ENCODE measurements at places on chromosomes 2 and 18. TPM values are rescaled to one million over a fixed set of nuclear protein-coding genes. Genes with fewer than 3 reads are reported as not detected.

Gene FAM161A
- 3.9 TPM for total RNA-seq

Gene SOWAHC
- 14.9 TPM for total RNA-seq

Gene COL3A1
- 340 TPM for total RNA-seq

Gene FTCDNL1
- total RNA-seq, result 4.5 TPM

Gene NT5C1B
- not detected for total RNA-seq

Gene PSTPIP2
- 5.9 TPM for total RNA-seq

- DNase-seq, result no peak
These were observed 22.3 kb upstream of the IL1R1 start for GRCh38 chr2:102120261-102120660.

GRCh38 chr18:58882044-58882443 lies 17.4 kb downstream of the ZNF532 start:
- no peak for DNase-seq

GRCh38 chr2:39120521-39120770 lies 405 bp downstream of the SOS1 start:
- no peak for DNase-seq

DNA sequence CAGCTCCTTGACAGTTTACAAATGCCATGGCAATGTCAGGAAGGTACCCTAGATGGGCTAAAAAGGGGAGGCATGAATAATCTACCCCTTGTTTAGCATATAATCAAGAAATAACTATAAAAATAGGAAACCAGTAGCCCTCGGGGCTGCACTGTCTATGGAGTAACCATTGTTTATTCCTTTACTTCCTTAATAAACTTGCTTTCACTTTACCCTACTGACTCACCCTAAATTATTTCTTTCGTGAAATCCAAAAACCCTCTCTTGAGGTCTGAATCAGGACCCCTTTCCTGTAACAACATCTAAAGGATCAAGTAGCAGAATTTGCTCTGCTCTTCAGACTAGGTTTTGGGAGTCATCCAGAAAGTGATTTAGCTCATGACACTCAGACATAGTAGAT lies 43.7 kb downstream of the CD8B2 start:
- no peak for DNase-seq

- no peak for DNase-seq
These were observed 946 bp upstream of the AGAP1 start for GRCh38 chr2:235492850-235493344.

DNA sequence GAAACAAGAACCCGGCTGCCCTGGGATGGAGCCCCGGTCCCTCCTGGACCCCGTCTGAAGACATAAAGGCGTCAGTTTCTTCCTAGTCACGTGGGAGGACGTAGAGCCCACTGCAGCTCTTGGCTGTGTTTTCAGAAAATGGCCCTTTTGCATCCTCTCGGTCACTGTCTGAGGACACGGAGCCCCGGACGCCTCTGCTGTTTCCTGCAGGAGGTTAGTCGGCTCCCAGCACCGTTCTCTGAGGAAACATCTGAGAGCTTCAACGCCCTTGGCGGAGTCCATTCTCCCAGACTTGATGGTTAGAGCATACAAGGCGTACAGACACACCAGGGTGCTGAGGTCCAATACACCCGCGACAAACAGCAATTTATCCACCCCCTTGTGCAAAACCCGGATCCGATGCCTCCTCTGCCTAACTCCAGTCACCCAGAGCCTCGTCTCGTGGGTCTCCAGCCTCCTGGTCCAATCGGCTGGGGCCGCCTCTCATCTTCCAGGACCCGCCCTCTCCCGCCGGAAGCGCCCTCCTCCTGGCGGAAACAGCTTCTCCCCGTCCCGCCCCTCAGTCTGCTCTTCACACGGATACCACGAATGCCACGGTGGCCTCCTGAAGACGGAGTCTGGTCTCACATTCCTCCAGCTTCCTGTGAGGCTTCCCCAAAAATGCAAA lies 119.4 kb downstream of the TMEM18 start:
- DNase-seq, result no peak

- DNase-seq, result no peak
These were observed 38.8 kb upstream of the ERMN start for GRCh38 chr2:157364257-157364974.

- no peak for DNase-seq
These were observed 45.1 kb upstream of the GPC1 start for GRCh38 chr2:240390091-240391073.

- DNase-seq, result no peak
These were observed 16.2 kb downstream of the SAG start for GRCh38 chr2:233323851-233324250.

- no peak for DNase-seq
These were observed 7.3 kb downstream of the EMX1 start for GRCh38 chr2:72924353-72925240.

DNA sequence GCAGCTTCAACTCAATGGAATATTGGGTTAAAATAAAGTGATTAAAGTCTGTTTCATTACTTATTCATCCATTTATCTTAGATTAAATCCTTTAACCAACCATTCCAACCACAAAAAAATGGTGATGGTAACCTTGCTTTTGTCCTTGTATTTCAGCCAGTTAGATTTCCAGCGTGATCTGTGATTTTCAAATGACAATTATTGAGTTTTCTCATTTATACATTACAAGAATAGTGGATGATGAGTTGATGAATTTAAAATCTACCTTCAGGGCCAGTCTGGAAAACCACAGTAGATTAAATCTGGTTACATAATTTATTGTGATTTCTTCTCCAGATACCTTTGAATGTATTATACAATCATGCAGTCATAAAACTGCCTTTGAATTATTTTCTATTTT lies 29.7 kb upstream of the UNC80 start:
- no peak for DNase-seq

DNA sequence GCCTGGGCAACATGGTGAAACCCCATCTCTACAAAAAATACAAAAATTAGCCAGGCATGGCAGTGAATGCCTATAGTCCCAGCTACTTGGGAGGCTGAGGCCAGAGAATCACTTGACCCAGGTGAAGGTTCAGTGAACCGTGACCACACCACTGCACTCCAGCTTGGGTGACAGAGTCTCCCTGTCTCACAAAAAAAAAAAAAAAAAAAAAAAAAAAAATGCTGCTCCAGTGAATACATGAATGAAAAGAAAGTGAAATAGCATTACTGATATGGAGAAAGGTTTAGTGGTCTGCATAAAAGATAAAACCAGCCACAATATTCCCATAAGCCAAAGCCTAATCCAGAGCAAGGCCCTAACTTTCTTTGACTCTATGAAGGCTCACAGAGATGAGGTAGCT lies 44.5 kb downstream of the METTL8 start:
- DNase-seq, result no peak

DNA sequence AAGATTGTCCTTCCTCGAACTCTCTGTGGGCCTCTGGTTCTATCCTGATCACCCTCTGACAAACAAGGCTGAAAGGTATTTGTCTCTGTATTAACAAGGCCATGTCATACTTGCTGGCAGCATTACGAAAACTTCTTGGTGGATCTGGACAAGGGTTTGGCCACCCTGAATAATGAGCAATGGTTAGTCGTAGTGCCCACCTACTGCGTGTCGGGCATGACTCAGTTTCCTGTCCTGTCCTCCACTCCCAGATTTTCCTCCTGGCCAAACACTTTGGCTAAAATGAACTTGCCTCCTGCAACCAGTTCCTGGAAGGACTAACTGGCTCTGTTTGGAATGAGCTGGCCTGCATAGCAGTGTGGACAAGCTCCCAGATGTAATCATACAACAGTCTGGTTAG lies 198.5 kb upstream of the SMIM21 start:
- no peak for DNase-seq

DNA sequence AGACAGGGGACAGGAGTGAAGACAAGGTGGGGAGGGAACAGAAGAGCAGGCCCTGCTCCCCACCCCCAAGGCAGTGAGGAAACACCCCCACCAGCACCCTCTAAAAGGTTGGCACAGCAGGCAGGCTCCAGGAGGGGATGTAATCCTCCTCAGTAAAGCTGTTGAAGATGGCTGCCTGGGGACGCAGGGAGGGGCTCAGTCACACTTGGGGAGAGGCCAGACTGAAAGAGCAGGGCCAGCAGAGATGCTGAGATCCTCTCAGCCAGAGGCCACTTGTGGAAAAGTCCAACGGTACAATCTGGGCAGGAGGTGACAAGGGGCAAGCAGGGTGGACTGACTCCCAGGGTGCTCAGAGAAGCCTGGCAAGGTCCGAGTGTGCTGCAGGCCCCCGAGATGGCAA lies 154.8 kb upstream of the ID2 start:
- no peak for DNase-seq

- no peak for DNase-seq
These were observed 1.1 kb downstream of the MAP2 start for GRCh38 chr2:209424781-209425470.

DNA sequence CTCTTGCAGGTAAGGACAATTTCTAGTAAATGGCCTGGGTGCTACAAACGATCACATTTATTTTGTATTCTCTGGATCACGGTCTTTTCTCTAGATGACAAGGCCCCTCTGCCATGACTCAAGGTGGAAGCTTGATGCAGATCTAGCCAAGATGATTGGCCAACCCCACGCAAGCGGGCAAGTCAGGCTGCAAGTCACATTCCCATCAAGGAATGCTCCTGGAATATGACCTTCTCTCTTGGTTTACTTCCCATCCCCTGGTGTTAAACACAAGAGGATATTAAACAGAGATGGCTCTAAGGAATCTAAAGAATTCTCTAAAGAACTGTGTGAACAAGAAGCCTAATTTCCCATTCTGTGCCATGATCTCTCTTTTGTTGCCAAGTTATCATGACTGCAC lies 97.3 kb upstream of the SERPINE2 start:
- no peak for DNase-seq

DNA sequence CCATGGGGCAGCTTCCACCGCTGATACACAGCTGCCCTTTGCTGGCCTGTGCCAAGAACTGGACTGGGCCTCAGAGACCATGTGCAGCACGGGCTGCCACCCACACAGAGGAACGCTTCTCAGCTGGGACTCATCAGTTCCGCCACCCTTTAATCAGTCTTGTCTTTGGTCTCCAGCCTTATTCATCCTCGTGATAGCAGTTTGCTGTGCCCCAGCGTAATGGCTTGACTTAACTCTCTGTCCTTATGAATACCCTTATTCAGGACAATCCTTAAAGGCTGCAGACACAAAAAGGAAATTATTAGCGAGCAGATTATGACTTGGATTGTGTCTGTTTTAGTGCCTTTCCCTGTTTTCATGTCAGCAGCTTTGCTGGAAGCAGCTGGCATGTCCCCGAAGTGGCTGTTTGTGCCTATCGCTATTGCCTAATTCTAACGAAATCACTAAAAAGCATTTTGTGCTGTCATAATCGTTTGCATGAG lies 108.9 kb upstream of the DAPL1 start:
- DNase-seq, result no peak

- DNase-seq, result no peak
These were observed 117.9 kb downstream of the ETAA1 start for GRCh38 chr2:67515056-67515455.

DNA sequence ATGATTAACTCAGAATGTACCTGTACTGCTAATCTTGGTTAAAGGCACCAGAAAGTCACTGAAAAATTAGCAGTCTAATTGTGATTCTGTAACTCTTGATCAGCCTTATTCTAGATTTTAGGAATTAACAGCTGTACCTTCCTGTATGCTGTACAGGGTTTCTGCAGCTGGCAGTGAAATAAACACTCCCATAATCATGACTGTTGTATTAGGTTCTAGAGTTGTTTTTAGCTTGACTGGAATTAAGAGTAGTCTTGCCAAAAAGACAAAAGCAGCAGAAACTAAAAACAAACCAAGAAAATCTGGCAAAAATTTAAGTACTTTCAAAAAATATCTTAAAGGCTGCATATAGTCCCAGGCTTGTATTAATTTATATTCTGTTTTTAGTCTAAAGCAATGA lies 103.5 kb downstream of the SOS1 start:
- no peak for DNase-seq

GRCh38 chr18:67468038-67468437 lies 48.5 kb downstream of the DSEL start:
- DNase-seq, result no peak

DNA sequence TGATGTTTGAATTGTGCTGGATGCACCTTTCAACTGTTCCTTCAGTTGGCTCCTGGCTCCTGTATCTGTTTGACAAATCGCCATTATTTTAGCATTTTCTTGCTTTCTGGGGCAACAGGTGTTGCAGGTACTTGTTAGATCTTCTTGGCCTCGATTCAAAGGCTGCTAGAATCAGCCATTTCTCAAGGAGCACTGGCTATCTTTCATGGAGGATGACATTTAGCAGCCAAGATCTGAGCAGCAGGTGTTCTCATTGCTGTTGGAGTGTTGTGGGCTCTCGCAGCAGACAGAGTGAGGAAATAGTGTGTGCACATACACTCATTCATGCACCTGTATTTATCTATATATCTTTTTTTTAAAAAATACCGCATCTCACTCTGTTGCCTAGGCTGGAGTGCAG lies 52.2 kb downstream of the INPP5D start:
- DNase-seq, result no peak

DNA sequence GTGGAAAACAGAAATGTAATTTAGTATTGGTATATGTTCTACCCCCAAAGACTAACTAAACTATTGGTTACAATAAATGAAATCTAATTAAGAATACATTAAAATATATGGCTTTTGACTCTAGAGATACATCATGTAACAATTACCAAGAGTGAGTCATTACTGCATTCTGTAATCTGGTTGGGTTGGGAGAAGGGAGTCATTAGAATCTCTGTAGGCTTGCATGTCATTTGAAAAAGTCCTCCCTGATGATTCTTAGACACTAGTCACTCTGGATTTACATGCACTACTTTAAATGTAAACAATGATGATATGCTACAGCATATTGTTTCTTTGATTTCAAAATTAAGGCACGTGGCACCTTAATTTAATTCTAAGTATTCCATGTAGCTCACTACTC lies 293.4 kb upstream of the CHST9 start:
- no peak for DNase-seq

DNA sequence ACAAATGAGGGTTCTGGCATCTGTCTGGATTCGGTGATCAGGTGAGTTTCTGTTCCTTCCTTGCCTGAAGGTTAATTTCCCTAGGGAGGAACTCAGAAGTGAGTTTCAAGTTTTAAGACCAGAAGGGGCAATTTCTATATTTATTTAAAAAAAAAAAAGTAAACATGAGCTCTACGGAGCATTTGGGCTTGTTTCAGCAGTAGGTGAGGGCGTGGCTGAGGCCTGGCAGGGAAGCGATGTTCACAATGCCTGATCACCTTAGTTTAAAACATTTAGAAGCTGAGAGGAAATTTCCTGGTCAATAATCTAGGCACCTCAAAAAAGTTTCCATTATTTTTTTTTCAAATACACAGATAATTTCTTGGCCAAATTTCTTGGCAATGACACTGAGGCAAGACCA lies 629.1 kb downstream of the DPP10 start:
- DNase-seq, result no peak

- no peak for DNase-seq
These were observed 1.1 kb upstream of the CXCR4 start for GRCh38 chr2:136118819-136119716.
